ENCODE measurements at places on chromosomes 3 and 15.

DNA sequence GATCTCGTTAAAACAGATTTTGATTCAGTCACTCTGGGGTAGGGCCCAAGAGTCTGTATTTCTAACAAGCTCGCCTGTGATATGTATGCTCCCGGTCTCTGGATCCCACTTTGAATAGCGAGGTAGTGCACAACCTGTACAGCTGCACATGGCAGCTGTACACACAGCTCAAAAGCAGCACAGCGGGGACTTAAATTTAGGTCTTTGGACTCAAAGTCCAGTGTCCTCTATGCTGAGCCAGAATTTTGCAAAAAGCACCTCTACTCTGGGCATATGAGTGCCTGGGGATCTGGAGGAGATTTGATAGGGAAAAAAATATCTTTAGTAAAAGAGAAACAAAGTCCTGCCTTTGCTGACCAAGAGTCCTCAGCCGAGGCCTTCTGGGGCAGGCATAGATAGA lies 83.1 kb downstream of the HMG20A start:
- DNase-seq: no peak

GRCh38 chr15:99565049-99565298 lies 810 bp upstream of the MEF2A start:
- no peak for DNase-seq

DNA sequence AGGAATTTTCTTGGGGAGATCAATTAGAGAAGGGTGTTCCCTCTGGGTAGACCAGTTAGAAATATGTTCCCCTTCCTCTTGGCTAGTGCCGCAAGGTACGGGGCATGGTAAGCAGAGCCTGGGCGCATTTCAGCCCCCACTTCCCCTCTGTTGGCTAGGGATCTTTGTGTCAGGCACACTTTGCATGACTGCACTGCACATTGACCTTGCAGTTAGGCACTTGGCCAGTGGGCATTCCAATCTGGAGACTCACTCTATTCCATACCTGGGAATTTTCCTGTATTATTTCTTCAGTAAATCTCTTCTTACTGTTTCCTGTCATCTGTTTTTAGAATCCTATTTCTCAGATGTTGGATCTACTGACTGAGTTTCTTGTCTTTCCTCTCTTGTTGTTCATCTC lies 30.0 kb upstream of the CACNA1D start:
- DNase-seq: no peak

DNA sequence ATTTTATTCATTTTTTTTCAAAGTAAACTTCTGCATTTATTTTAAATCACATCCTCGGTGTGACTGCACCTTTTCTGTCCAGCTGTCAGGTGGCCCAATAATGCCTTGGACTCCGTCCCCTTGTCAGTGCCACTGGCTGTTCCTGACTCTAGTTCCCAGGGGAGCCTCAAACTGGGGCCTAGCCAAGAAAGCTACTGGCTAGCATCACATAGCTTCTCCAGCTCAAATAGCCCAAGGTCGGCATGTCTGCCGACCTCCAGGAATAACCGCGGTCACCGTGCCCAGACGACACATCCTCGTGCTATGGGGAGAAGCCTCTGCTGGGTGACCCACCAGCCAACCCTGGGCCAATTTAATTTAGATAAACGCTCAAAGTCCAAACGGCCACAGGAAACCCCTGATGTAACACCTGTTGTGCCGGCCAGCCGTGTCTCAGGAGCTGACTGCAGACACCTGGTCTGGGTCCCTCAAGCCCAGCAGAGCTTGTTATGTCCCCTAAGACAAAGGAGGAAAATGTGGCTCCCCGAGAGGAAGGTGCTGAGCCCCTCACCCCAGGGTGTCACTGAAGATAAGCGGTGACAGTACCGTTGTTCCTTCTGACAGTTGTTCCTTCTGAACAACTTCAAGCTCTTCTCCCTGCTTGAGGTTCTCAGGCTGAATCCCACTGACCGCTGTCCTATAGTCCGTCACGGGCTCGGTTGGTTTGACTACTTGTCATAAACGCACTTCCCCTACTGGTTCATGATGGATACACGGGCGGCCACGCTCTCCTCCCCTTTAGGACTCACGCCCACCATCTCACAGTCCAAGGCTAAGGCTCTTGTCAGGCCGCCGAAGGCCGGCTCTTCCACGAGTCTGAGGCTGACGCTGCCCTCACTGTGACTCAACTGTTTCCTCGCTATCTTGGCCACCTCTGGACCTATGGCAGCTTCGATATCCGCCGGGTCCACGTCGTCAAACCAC lies 126.2 kb downstream of the KLF13 start:
- peak; percentile 48 for DNase-seq

DNA sequence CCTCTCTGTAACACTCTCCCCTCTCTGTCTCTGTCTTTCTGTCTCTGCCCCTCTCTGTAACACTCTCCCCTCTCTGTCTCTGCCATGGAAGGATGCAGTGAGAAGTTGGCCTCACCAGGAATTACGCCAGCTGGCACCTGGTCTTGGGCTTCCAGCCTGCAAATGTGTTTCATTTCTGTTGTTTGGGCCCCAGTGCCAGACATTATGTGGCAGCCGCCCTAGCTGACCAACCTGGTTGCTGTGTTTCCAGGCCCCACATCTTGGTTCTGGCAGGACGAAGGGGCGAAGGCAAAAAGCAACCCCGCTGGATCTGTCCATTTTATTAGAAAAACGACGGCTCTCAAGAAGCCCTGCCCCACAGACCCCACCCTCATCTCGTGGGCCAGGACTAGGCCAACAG lies 5.2 kb upstream of the ZXDC start:
- peak; percentile 13 for DNase-seq

DNA sequence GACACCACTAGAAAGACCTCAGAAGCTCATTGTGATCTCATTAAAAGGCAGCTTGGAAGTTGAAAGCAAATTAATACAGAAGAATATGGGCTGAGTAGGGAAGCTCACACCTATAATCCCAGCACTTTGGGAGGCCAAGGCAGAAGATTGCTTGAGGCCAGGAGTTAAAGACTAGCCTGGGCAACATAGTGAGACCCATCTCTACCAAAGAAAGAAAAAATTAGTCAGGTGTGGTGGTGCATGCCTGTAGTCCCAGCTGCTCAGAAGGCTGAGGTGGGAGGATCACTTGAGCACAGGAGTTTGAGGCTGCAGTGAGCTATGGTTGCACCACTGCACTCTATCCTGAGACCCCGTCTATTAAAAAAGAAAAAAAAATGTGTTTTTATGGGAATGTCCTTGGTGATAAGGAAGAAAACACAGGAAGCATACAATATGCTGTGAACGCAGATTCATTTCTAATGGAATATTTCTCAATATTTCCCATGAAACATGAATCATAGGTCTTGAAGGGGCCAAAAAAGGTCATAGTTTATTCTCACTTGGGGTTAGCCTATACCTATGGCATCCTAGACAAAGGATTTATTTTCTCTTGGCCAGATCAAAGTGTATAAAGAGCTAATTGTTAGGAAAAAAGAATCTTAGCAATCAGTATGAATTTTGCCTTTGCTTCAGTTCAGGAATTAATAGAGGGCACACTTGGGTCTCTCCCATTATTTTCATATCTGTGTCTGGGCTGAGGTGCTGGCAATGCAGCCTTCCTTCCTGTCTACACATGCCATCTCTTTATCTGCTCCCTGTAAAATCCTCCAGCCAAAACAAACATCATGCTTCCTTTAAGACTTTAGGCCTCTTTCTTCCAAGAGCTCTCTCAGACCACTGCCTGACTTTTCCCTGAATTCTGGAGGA lies 98.2 kb downstream of the FNDC3B start:
- DNase-seq: no peak

GRCh38 chr3:32510075-32510724 lies 7.5 kb upstream of the CMTM6 start:
- DNase-seq: no peak

GRCh38 chr3:10204921-10205320 lies 40.2 kb downstream of the IRAK2 start:
- DNase-seq: no peak

DNA sequence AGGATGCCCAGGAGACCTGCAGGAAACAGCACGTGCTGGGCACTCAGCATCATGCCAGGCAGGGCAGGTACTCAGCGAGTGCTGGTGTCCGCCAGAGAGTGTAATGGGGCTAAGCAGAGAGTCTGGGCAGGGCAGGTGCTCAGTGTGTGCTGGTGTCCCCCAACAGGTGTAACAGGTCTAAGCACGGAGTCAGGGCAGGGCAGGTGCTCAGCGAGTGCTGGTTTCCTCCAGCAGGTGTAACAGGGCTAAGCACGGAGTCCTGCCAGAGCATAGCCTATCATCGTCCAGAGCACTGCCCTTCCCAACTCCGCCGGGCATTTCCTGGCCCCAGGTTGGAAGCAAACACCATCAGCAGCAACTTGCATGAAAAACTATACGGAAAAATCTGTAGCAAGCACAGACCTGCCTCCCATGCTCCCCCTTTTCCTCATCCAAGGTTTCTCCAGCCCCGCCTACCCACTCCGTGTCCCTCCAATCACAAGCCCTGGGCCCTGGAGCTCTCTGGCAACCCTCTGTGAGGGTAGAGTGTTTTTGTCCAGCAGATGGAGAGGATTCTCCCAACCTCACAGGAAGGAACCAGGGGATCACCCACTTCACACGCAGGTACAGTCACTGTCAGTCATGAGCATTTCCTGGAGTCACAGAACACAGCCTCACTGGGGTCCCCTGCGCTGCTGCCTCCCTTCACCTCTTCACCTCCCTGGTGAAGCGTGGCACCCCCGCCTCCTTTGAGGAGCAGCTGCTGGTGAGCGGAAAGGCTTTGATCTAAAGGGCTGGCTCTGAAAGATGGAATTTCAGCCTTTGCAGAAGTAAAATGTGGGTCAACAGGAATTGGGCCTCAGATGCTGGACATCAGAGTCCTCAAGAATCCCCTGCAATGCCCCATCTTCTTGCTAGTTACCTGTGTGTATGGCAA lies 302.5 kb downstream of the OCA2 start:
- DNase-seq: no peak

DNA sequence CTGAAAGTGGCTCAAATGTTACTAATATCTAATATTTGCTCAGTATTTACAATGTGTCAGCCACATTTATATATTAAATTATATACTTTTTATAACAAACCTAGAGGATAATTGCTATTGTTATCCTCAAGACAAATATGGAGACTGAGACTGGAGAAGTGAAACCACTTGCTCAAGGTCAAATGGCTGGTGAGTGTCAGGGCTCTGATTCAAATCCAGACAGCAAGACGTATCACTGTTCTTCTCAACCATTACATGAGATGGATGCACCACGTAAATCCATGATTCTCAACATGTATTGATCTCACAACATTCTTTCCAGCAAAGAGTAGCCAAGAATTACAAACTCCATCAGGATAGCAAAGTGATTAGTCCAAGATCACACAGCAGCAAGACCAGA lies 53.8 kb upstream of the CPB1 start:
- DNase-seq: no peak

Measured in RWPE2 (cell line).